H1 (cell line): ENCODE measurements at places on chromosomes 12 and 14. TPM values are rescaled to one million over a fixed set of nuclear protein-coding genes. Genes with fewer than 3 reads are reported as not detected.

DNA sequence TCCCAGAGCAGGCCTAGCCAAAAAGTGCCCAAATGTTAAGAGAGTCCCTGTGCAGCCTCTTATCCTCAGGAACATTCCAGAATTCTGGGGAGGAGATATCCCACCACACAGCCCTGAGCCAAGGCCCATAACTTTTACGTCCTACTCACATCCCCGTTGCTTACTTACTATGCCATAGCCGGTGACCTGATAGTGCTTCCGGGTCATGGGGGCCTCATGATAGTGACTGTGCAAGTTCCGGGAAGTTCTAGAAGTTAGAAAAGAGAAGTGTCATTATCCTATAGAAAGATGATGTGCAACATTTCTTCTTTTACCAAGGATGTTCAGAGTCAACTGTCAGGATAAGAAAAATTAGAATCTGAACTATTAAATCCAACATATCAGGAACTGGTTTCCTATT lies 15.6 kb upstream of the NGB start:
- H3K27ac ChIP-seq = no peak overlapping the region
- H3K27me3 ChIP-seq = no peaks in the 10 kb centered on the region
- no peaks in the 10 kb centered on the region for H3K4me1 ChIP-seq
- DNase-seq = no peak
- no peak overlapping the region for H3K4me3 ChIP-seq
- H3K36me3 ChIP-seq = peaks cover 26% of the 10 kb centered on the region

DNA sequence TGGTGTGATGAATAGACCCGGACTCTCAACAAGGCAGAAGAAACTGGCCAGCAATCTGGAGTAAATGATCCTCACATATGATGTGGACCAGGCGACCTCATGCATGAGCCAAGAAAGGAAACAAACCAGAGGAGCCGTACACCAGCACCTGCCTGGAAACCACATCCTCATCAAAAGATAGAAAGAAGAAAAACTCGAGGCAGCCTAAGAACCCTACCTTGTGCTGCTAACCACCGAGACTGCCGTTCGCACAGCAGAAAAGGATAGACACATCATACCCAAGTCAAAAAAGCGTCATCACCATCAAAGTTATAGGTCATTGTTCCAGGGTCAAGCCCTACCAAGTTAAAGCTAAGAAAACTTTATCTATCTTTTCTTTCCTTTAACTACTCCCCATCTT lies 66.7 kb downstream of the RESF1 start:
- no peak overlapping the region for H3K27ac ChIP-seq
- H3K36me3 ChIP-seq = no peaks in the 10 kb centered on the region
- peaks cover 16% of the 10 kb centered on the region for H3K4me1 ChIP-seq
- no peak overlapping the region for H3K4me3 ChIP-seq
- H3K27me3 ChIP-seq = no peaks in the 10 kb centered on the region

Gene ZBTB42
- total RNA-seq = 2.8 and 2.9 TPM in 2 replicates

GRCh38 chr12:55057481-55057880 lies 37.7 kb downstream of the NEUROD4 start:
- no peaks in the 10 kb centered on the region for H3K36me3 ChIP-seq
- H3K4me3 ChIP-seq = no peak overlapping the region
- H3K27ac ChIP-seq = no peak overlapping the region
- H3K27me3 ChIP-seq = no peaks in the 10 kb centered on the region
- peaks cover 6% of the 10 kb centered on the region for H3K4me1 ChIP-seq
- DNase-seq = no peak

DNA sequence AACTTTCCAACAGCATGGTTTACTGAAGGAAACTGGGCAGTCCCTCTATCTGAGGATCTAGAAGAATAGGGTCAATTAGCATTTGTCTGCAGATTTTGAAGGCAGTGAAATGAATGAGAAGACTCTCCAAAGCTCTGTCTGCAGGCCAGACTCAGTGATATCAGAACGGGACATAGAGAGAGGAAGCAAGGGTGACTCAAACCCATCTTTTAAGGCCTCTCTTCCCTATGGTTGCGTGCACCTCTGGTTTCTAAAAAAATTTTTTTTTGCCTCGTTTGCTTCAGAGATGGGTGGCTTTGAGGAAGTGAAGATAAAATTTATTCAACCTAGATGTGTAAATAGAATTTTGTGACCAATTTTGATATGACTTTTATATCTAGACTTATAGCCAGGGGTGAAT lies 71.9 kb upstream of the HOXC13 start:
- no peak overlapping the region for H3K27ac ChIP-seq
- no peak for DNase-seq
- H3K4me1 ChIP-seq = 0 out of 2 replicates have a peak, but pooled peaks cover 1% of the 10 kb centered on the region
- H3K4me3 ChIP-seq = no peak overlapping the region
- no peaks in the 10 kb centered on the region for H3K36me3 ChIP-seq

Gene RNASE3
- not detected in 2 replicates for total RNA-seq

GRCh38 chr14:71739273-71739990 lies 192.8 kb upstream of the RGS6 start:
- no peak for DNase-seq
- no peak overlapping the region for H3K27ac ChIP-seq
- no peak overlapping the region for H3K4me3 ChIP-seq
- no peaks in the 10 kb centered on the region for H3K27me3 ChIP-seq

DNA sequence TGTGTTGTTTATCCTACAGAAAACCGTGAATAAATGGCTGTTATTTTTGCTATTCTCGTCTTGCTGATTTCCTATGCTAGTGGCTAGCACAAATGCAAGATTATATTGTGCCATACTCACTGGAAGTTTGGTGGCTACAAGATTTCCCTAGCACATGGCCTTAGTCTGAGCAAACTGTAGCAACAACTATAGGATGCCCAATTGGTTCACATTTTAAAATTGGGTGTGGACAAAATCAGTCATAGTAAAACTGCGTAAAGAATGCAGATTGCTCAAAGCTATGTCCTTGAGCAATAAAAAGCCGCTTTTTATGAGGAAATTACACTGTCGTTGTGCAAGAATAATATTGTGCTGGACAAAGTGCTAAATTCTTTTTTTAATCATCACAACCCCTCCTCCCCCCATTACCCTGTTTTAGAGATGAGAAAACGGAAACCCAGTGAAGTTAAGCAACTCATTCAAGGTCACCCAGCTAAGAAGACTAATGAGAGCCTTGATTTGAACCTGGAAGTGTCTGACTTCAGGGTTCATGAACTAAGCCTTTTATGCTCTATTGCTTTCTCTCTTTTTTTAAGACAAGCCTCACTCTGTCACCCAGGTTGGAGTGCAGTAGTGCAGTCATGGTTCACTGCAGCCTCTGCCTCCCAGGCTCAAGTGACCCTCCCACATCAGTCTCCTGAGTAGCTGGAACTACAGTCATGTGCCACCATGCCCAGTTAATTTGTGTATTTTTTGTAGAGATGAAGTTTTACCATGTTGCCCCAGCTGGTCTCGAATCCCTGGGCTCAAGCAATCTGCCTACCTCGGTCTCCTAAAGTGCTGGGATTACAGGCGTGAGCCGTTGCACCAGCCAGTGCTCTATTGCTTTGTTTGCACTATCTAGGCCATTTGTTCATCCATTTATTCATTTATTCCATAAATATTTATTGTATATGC lies 73.6 kb downstream of the SRGAP1 start:
- no peak overlapping the region for H3K4me3 ChIP-seq
- H3K4me1 ChIP-seq = no peaks in the 10 kb centered on the region; the same call in 1 of the 2 replicates
- H3K27ac ChIP-seq = no peak overlapping the region
- DNase-seq = no peak
- no peaks in the 10 kb centered on the region for H3K36me3 ChIP-seq

DNA sequence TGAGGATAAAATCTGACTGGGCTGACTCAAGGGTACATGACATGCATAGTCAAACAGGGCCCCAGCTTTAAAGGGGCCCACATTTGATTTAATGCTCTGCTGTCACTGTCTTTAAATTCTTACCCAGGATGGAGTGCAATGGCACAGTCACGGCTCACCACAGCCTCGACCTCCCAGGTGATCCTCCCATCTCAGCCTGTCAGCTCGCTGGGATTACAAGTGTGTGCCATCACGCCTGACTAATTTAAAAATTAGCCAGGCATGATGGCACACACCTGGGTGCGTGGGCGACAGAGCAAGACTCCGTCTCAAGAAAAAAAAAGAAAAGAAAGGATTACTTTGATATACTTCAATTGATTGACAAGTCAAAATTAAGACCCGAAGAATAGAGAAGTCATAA lies 9.2 kb upstream of the PLBD1 start:
- no peaks in the 10 kb centered on the region for H3K4me1 ChIP-seq
- no peak overlapping the region for H3K27ac ChIP-seq
- no peaks in the 10 kb centered on the region for H3K27me3 ChIP-seq
- H3K36me3 ChIP-seq = no peaks in the 10 kb centered on the region
- no peak overlapping the region for H3K4me3 ChIP-seq

GRCh38 chr12:12874029-12874428 lies 17.3 kb upstream of the GPRC5A start:
- no peaks in the 10 kb centered on the region for H3K27me3 ChIP-seq
- DNase-seq = no peak
- no peaks in the 10 kb centered on the region for H3K36me3 ChIP-seq
- H3K27ac ChIP-seq = no peak overlapping the region
- no peak overlapping the region for H3K4me3 ChIP-seq
- H3K4me1 ChIP-seq = peaks cover 10% of the 10 kb centered on the region

GRCh38 chr14:95348395-95349080 lies 28.8 kb upstream of the CLMN start:
- no peaks in the 10 kb centered on the region for H3K27me3 ChIP-seq
- DNase-seq = no peak
- H3K36me3 ChIP-seq = no peaks in the 10 kb centered on the region
- H3K4me3 ChIP-seq = no peak overlapping the region
- H3K4me1 ChIP-seq = no peaks in the 10 kb centered on the region

Gene HELB
- total RNA-seq = 6.5 and 7.6 TPM in 2 replicates
